ENCODE measurements at places on chromosomes 3 and 15.

GRCh38 chr3:151171145-151171757 is 31.8 kb downstream of the GPR171 start:
- no peak for DNase-seq

DNA sequence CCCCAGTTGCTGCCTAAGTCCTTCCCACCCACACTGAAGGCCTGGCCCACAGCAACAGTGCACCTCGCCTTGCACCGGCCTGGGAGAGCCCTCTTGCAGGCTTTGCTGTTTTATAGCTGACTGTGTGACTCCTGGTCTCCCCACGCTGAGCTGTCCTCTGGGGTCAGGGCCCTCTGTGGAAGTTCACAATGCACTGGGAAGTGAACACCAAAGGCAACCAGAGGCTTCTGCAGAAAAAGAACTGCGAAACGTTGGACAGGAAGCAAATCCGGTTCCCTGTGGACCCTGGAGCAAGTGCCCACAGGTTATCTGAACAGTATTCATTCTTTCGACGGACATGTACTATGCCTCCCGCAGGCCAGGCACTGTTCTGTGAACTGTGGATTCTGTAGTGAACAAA is 737 bp upstream of the EPHB1 start:
- DNase-seq, result no peak

- DNase-seq, result no peak
Observed at GRCh38 chr3:165389064-165389463, 192.9 kb upstream of the SLITRK3 start.

- DNase-seq, result no peak
Observed at GRCh38 chr3:102478160-102478559, 43.3 kb downstream of the ZPLD1 start.

DNA sequence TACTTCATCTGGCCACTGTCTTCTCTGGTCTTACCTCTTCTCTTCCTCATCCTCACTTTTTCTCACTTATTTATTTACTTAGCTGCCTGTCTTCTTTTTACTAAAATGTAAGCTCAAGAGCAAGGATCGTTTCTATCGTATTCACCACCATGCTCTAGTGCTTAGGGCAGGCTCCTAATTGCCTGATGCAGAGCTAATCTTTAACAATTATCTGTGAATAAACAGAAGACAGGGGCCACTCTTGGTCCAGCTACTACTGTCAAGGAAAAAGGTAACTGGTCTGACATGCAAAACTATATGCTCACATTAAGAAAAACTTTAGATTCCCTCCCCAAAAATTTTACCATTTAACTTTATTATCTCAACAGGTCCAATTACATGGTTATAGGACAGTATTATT is 17.5 kb downstream of the PIK3R4 start:
- DNase-seq, result no peak

- peak; percentile 7 for DNase-seq
Observed at GRCh38 chr3:168952551-168952950, 711.0 kb downstream of the MECOM start.

All from HCT116 (cell line).